Activated CD4-positive, alpha-beta T cell treated with anti-CD3 and anti-CD28 coated beads for 36 hours (primary cell): ENCODE measurements at places on chromosomes 5 and 9. TPM values are rescaled to one million over a fixed set of nuclear protein-coding genes. Genes with fewer than 3 reads are reported as not detected.
A peak's percentile ranks its signal among the peaks of the same experiment; 100 is the strongest.

GRCh38 chr9:137242269-137243203 lies 1.4 kb downstream of the TUBB4B start:
- no peak for DNase-seq

- no peak for DNase-seq
Observed at GRCh38 chr5:83654427-83654994, 66.1 kb downstream of the HAPLN1 start.

The FOXD4L4 gene
- total RNA-seq: 0.11 TPM

The CD180 gene
- total RNA-seq: 0.12 TPM

DNA sequence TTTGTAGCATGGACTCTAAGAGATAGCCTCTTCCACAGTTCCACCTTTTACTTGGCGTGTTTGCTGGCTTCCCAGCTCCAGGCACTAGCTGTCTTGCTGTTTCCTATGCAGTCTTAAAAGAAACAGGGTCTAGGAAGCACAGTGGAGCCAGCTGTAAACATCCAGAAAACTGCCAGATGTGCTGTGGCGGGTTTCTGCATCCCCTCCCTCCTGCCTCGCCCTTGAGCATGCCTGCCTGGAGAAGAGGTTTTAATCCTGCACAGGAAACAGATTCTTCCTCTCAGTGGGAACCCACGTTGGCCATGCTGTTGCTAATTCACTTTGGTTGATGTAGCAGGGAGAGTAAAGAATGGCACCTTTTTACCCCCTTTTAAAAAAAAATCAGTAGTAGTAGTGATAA lies 121.3 kb downstream of the RPS23 start:
- no peak for DNase-seq

The INSL6 gene
- total RNA-seq: not detected

DNA sequence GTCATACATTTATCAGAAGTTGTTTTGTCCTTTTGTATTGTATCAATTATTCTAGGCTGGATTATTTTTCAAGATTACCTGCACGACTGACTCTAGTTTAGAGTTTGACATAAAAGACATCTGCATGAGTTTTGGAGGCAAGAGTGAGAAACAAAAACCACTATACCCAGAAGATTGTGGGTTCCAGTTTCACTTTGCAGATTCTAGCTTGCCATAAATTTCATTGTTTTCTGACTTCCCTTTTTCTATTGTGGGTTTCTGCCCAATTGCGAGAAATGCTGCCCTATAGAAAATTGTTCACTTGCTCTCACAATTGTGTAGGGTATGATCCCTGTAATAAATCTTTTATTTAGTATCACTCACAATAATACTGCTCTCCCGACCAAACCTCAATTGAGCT lies 1043.4 kb upstream of the CDH10 start:
- DNase-seq: no peak

- DNase-seq: no peak
Observed at GRCh38 chr5:105735704-105736103, 1935.0 kb downstream of the EFNA5 start.

The QRFP gene
- not detected for total RNA-seq

The IQGAP2 gene
- 82.7 TPM for total RNA-seq

The CD74 gene
- 290 TPM for total RNA-seq

GRCh38 chr5:68420476-68421344 lies 205.2 kb downstream of the PIK3R1 start:
- DNase-seq: no peak

The MCTP1 gene
- 0.32 TPM for total RNA-seq

GRCh38 chr5:24497591-24498157 lies 147.1 kb downstream of the CDH10 start:
- DNase-seq: no peak

DNA sequence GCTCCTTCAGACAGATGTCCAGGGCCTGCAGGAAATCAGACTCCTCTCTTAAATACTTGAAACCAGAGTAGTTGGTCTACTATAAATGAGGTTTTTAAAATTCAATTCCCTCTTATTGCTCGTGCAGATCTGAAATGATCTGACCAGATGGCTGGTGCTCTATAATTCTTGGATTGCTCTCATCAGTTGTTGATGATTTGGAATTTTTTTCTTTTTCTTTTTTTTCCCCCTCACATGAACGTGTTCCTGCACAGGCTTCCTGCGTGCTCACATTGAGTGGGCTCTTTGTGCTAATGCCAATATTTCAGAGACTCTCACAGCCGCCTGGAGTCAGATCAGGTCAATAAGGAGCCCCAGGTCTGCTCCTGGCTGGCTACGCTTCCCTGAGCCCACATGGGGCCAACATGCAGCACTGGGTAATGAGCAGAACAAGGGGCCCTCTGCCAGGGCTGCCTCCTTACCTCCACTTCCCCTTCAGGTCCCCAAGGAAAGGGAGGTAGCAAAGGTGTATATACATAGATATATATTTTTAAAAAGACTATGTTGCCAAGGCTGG lies 82.0 kb downstream of the SIL1 start:
- DNase-seq: no peak

DNA sequence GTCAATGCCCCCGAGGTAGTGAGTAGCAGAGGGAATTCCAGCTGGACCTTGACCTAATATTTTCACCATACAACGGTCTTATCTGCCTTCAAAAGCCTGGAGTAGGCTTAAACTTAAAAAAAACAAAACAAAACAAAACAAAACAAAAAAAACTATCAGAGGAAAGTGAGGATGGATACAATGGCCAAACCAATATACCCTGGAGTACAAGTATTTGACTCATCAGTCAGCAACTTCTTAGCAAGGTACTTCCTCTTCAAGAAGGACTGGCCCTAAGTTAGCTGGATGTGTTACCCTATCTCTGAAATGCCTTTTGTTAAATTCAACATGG lies 160.6 kb upstream of the GNA14 start:
- DNase-seq: no peak

DNA sequence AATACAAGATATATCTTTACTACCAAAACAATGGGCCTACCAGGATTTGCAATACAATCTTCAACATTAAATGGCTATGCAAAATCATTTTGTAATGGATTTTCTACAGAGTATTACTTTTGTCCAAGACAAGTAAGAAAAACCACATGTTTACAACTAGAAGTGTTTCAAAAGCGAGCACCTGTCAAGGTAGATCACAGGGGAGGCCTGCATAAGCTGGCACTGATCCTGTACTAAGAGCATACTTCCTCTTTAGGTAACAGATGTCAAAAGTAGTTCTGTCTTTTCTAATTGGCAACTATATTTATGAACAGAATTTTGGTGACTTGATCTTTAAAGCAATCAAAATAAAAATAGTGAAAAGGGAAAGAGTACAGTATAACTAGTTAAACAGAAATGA lies 249.0 kb downstream of the MLLT3 start:
- DNase-seq: no peak

GRCh38 chr5:143218517-143219170 lies 184.8 kb downstream of the NR3C1 start:
- no peak for DNase-seq

DNA sequence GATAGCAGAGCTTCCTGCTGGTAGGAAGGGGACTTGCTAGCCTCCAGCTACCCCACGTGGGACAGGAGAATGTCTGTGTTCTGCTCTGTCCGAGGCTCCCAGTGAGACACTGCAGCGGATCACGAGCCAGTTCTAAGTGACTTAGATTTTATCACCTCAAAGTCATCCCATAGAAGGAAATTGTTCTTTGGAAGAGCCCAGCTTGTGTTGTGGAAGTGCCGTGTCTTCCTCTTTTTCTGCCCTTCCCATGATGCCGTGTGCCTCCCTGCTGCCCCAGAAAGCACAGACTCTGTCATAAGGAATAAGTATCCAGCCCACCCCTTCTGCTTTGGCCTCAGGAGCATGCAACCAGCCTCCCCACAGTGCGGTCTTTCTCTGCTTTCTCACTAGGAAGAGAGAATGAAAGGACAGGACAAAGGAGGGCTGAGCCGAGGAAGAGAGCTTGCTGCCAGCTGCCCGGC lies 35.6 kb downstream of the RUFY1 start:
- DNase-seq: no peak

DNA sequence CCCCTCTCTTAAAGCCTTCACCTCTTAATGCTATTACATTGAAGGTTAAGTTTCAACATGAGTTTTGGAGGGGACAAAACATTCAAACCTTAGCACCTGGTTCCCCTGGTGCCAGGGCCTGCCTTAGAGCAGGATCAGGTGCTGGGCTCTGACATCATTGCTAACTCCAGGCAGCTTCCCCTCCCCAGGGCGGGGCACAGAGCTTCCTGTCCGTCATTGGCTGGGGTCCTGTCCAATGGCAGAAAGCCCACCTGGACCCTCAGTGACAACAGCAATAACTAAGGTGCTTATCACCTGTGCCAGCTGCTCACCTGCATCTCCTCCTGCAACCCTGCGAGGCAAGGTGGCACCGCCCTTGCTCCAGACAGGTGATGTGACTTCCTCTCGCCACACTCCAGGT lies 177.4 kb downstream of the NSG2 start:
- no peak for DNase-seq

The ARSI gene
- not detected for total RNA-seq

The HSDL2 gene
- total RNA-seq: 30.9 TPM

The DAB2 gene
- 0.05 TPM for total RNA-seq

DNA sequence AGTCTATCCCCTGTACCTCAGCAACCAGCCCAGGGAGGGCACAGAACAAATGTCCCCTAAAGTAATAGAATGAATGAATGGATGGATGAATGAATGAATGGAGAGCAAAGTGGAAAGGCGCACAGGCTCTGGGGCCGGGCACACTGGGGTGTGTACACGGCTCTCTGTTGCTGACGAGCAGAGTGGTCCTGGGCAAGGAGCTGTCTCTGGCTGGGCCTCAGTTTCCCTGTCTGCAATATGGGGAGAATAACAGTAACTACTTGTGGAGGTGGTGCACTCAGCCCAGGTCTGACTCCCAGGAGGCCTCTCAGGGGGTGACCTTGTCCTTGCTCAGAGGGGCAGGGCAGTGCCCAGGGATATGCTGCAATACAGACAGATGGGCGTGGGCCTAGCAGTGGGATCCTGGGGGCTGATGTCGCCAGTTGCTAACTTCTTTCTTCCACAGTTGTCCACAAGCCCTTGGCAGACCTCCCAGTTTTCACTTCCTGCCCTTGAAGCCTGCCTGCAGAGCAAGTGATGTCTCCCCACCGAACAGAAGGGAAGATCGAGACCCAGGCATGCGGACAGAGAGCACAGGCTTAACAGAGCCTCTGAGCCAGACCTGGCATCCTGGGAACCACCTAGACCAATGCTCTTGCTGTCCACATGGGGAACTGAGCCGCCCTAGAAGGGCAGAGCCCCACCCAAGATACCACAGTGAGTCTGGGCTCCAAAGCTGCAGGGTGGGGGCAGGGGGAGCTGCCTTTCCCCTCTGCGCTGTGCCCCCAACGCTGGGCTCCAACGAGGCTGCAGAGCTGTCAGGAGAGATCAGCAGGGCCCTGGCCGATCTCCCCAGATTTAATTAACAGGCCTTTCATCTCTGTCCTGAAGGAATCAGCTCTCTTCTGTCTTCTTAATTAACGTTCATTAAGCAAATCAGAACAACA lies 13.6 kb upstream of the LAMC3 start:
- no peak for DNase-seq

DNA sequence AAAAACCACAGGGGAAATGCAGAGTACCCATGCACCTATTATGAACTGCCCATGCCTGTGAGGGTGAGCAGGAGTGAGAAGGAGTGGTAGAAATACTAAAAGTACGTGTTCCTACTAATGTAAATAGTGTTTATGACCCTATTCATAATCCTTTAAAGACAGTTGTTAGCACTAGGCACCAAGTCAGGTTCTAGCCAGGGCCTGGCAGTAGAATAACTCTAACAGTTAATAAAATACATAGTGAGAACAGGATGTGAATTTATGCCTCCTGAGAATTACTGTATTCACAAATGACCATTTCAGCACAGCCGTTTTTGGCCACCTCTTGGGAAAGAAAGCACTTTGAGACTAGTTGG lies 103.2 kb upstream of the TARS1 start:
- no peak for DNase-seq

The FREM1 gene
- total RNA-seq: not detected

DNA sequence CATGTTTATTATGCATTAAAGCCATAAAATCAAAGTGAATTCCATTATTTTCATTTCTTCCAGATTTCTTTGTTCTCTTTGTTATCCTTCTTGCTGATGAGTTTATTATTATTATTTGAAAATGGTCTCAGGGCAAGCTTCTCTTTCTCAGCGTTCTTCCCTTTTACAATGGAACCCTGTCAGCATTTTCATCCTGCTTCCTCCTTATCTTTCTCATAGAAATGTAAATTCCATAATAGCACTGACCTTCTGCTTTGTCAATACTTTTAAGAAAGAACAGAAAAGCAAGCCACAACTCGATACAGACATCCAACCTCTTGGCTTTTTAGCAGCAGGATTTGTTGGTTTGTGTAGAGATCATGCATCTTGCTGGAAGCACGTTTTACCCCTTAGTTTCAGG lies 114.0 kb upstream of the BASP1 start:
- no peak for DNase-seq

The SLC6A7 gene
- not detected for total RNA-seq

- no peak for DNase-seq
Observed at GRCh38 chr5:4089087-4089486, 493.5 kb downstream of the IRX1 start.

The LRRC70 gene
- 0.64 TPM for total RNA-seq

GRCh38 chr5:178536541-178537466 lies 53.4 kb downstream of the COL23A1 start:
- no peak for DNase-seq

- peak; percentile 84 for DNase-seq
Observed at GRCh38 chr9:121686930-121687541, 35.6 kb downstream of the DAB2IP start.

GRCh38 chr5:149931992-149932436 lies 12.6 kb downstream of the PDE6A start:
- no peak for DNase-seq

GRCh38 chr9:37999588-38000189 lies 69.3 kb downstream of the SHB start:
- peak; percentile 14 for DNase-seq

The NUTM2F gene
- total RNA-seq: not detected

DNA sequence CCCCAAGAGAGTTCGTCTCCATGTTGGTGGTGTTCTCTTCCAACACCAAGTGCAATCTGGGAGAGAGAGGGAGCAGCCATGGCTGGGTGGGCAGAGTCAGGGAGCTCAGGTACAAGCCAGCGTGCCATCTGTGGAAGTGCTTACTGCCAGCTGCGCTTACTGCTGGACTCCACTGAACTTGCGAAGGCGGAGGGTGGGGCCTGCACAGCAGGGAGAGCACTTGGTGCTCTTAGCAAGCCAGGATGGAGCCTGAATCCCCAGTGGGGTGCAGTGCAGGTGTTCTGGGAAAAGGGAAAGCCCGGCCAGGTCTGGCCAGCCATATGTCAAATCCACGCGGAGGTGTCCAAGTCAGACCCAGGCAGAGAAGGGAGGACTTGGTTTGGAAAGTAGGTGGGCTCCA lies 142.0 kb downstream of the FANCC start:
- no peak for DNase-seq

The FAM53C gene
- 22.8 TPM for total RNA-seq

- DNase-seq: peak; percentile 17
Observed at GRCh38 chr5:61162832-61163567, 732 bp upstream of the SMIM15 start.

- no peak for DNase-seq
Observed at GRCh38 chr5:58117542-58117941, 342.3 kb downstream of the PLK2 start.

The RNF20 gene
- 46.4 TPM for total RNA-seq

The IGFBPL1 gene
- not detected for total RNA-seq
